A549 (cell line): ENCODE measurements at places on chromosomes 1 and 21. TPM values are rescaled to one million over a fixed set of nuclear protein-coding genes. Genes with fewer than 3 reads are reported as not detected.

- no peak for DNase-seq
Measured at GRCh38 chr21:32282992-32283391, 4.1 kb upstream of the MIS18A start.

DMRTA2 gene
- 0.07 to 0.13 TPM (median 0.12 TPM) in 3 replicates for polyA plus RNA-seq

FAM229A gene
- polyA plus RNA-seq: 3.5 to 5.6 TPM (median 4.4 TPM) in 3 replicates

RPF1 gene
- 27.9 to 29.3 TPM (median 28.2 TPM) in 3 replicates for polyA plus RNA-seq

DNA sequence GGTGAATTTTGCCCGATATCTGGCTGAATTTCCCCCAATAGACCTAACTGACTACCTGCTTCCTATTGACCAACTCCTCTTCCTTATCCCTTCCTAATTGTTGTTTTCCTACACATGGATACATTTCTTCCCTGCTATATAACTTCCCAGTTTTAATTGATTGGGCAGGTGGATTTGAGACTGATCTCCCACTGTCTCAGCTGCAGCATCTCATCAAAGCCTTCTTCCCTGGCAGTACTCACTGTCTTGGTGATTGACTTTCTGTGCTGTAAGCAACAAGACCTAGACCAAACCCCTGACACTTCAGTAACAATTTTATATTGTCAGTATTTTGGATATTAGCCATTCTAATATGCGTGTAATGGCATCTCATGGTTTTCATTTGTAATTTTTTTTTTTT, 11.3 kb upstream of the PLA2G2A start:
- no peak for DNase-seq

DNA sequence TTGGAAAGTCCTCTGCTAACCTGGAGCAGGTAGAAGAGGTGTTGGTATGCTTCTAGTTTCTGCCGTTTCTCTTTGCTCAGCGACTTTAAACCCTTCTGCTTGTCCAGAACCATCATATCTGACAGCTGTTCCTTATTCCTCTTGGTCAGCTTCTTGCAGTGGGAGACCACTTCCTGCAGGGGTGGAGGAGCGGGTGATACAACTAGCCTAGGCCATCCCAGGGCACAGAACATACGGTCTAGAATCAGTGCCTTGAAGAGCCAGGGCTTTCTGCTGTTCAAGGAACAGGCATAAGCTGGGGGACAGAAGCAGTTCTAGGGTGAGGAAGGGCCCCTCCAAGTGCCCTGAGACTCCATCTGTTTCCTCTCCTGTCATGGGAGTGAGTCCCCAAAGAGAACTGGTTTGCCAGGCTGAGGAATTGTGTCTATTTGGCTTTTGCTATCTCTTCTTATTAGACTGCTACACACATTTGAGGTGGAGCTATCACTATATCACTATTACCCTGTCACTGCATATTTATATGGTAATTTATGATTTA, 32.5 kb downstream of the IQGAP3 start:
- no peak for DNase-seq

RAVER2 gene
- polyA plus RNA-seq: 6.2 to 6.4 TPM (median 6.2 TPM) in 3 replicates

DNA sequence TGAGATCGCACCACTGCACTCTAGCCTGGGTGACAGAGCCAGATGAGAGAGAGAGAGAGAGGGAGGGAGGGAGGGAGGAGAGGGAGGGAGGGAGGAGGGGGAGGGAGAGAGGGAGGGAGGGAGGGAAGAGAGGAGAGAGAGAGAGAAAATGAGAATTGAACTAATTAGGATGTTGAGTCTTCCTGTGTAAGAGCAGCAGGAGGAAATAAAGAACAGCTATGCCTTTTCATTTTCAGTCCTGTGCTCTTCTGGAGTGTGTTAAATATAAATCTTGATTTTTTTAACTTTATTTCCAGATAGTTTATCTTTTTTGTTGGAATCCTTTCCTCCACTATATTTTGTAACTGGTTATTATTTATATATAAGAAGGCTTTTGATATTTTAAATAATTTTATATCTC, 27.1 kb downstream of the DNTTIP2 start:
- no peak for DNase-seq

FOXD3 gene
- polyA plus RNA-seq: 0.22 to 0.34 TPM (median 0.30 TPM) in 3 replicates

- no peak for DNase-seq
Measured at GRCh38 chr1:21280011-21280471, 10.2 kb downstream of the ECE1 start.

- DNase-seq: no peak
Measured at GRCh38 chr1:157360023-157360390, 192.3 kb downstream of the FCRL5 start.

DNA sequence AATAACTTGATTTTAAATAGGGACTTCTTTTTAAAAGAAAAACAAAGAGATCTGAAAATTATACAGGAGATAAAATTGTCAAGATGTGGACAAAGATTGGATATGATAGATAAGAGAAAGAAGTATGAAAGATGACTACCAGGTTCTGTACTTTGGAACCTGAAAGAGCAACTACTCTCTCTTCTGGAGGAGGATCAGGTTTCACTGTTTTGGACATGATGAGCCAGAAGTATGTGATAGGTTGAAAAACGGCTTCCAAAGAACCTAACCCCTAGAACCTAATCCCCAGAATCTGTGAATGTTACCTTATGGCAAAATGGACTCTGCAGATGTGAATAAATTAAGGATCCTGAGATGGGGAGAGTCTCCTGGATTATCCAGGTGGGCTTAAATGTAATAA, 26.2 kb downstream of the RSBN1 start:
- DNase-seq: no peak

NGF gene
- polyA plus RNA-seq: 1.4 to 1.6 TPM (median 1.6 TPM) in 3 replicates

- no peak for DNase-seq
Measured at GRCh38 chr1:174671826-174672225, 224.1 kb downstream of the GPR52 start.

GRCh38 chr1:43522776-43523480, 7.8 kb upstream of the PTPRF start:
- DNase-seq: peak; percentile 97

DNA sequence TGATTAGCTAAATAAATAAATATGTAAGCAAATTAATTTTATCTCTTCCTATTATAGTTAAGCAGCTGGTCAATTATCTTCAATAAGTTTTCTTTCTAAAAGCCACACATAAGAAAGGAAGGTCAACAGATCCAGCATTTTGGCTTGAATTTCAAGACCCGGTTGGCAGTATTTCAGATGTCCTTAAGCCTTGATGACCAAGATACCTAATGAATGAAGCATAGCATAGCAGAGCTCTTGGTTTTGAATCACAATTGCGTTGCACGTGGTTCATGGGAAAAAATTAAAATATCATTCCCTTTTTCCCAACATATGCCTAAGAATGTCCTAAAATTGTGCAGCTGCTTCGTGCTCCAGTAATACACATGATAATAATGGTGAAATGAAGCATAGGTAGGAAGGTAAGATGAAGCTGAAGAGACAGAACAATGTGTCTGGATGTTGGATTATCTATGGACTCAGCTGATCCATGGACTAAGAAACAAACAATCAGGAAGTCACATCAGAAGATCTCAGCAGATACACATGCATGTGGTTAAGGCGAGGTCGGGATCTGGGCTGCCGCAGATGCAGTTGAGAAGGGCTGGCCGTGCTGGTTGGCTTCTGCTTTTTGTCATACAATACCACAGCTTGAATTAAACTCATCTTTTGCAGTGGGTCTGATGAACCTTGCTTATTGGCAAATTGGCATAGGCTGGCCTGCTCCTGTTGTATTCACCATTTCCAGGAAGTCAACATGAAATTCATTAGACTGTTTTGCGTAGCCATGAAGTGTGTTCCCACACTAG, 284.9 kb upstream of the RUNX1 start:
- no peak for DNase-seq

- no peak for DNase-seq
Measured at GRCh38 chr21:33481314-33481943, 1.7 kb upstream of the TMEM50B start.

HTR1D gene
- 7.5 to 11.4 TPM (median 9.4 TPM) in 3 replicates for polyA plus RNA-seq

DNA sequence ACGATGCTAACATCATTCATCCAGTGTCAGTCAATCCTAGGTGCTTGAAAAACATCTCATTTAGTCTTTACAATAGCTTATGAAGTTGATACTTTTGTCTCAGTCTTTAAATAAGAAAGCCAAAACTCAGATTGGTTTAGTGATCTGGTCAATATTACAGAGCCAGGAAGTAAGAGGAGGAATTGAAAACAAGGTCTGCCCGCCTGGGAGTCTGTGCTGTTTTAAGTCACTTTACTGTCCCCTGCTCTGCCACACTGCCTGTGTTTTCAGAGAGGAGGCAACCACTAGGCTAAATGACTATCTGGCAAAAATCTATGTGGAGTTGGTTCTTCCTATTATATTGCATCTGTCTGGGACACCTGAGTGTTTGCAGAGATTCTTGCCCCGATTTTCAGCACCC, 62.3 kb downstream of the ST6GALNAC3 start:
- DNase-seq: no peak

GRCh38 chr1:228008391-228009115, 1.8 kb downstream of the WNT3A start:
- DNase-seq: no peak

DNA sequence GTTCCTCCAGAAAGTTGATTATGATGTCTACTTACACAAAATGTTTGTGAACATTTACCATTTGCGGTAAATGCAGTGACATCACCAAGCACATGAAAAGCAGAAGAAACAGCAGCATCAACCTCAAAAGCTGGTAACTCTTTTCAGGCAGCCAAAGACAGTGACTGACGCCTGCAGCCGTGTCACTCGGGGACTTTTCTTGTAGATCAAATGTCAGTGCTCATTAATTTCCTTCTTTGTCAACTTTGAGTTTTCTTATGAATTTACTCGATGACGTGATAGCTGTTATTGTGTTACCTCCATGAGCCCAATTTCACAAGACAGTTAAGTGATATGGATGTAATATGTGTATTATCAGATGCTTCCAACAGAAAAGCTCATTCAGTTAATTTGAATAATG, 92.5 kb downstream of the RIPK4 start:
- no peak for DNase-seq

DNA sequence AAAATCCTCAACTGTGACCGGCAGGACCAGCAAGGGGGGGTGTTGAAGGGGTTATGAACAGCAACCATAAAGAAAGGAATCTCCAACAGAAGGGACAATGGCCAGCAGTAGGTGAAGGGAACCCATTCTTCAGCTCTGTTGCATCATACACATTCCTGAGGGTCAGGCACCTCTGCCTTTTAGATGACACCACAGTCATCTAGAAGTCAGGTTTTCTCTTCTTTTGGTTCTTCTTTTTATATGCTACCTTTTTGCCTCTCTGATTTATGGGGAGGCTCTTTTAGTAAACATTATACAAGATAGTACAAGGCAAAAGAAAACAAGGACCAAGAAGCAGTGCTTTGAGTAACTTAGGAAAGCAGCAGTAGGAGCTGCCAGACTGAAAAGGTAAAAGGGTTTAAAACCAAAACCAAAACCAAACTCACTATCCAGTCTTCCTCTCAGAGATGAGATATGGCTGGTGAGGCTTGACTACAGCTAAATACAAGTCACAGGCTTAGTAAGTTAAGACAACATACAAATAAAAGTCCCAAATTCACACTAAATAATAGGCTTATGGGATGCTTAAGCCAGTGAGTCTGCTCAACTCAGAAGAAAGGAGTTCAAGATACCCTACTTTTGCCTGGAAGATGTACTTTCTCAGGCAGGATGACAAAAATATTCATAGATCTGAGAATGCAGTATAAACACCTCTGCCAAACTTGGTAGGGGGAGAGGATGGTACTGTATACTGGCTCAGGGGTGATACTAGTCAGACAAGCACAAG, 4.1 kb downstream of the TEX38 start:
- DNase-seq: no peak

HFM1 gene
- 0.04 to 0.08 TPM (median 0.07 TPM) in 3 replicates for polyA plus RNA-seq

- DNase-seq: no peak
Measured at GRCh38 chr1:218656301-218657037, 311.3 kb downstream of the TGFB2 start.

- no peak for DNase-seq
Measured at GRCh38 chr1:100074604-100075395, 57.9 kb downstream of the SASS6 start.

DNA sequence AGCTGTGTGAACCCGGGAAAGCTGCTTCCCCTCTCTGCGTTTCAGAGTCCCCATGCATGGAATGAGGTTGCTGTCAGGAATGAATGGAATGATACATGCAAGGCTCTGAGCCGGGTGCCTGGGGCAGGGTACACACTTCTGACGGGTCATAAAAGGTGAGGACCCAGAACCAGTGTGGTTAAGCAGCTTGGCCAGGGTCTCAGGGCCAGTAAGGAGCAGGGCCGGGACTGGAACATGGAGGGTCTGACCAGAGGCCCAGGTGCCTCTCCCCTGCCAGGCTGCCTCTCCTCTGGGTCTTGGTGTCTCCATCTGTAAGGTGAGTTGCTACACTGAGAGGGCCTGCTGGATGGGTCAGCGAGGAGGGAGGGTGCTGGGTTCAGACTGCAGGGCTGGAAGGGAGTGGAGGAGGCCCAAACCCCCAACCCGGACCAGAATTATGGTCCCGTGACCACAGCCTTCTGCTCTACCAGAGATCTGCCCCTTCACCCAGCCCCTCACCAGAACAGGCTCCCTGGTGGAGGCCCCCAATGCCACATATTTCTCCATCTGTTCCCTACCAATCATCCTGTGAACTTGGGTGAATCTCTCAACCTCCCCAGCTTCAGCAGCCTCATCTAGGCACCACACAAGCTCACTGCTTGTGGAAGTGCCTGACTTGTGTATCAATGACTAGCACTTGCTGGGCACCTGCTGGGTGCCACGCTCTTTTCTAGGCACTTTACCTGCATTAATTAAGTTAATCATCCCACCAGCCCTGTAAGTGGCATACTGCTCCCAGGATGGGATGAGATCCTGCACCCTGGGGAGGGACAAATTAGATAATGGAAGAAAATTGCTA, 16.2 kb upstream of the LRP8 start:
- DNase-seq: no peak

DNA sequence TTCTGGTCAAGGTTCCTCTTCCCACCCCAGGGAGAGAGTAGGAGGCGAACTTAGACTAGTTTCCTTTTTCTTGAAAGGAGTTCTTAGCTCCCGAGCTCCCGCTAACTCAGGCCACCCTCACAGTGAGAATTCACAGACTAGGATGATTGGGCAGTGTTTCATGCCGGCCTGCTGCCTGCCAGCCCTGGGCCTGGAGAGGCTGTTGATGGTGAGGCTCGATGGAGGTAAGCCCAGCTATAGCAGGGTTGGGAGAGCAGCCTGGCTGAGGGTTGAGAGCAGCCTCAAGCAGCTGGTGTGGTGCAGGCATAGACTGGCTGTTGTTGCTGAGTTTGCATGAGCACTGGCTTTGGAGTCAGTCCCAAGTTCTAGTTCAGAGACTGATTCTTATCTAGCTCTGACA, 274.4 kb downstream of the MATN1 start:
- DNase-seq: no peak

DNA sequence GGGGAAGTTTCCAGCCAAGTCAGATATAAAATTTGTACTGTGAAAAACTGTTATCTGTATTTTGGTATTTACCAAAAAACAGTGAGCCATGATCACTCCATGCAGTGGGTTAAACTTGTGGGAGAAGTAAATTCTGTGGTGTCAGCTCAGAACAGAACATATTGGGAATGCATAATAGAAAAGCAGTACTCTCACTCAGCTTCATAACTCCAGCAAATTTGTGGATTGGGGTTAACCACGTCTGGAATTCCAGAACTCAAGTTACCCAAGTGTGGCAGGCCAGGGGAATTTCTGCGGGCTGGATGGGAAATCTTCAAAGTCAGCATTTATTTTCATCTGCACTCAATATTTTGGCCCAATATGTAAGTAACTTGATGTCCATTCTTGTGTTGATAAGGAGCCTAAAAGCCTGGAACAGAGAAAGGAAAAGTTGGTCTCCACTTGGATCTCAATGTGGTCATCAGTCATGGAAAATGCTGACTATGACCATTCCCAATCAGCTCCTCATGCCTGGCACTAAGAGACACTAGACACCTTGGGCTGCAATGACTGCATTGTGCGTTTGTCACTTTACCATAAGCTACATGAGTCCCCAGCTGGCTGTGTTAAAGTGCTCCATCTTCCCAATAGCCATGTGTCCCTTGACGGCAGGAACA, 39.1 kb upstream of the ENAH start:
- no peak for DNase-seq

PLA2G2A gene
- 0.13 TPM in 2 of 3 replicates, not detected in the other for polyA plus RNA-seq

SYPL2 gene
- 0.03 to 0.05 TPM (median 0.05 TPM) in 3 replicates for polyA plus RNA-seq

SELL gene
- polyA plus RNA-seq: 0.10 to 0.39 TPM (median 0.20 TPM) in 3 replicates
